GM12891 (cell line): ENCODE measurements at places on chromosomes 1 and 21.

DNA sequence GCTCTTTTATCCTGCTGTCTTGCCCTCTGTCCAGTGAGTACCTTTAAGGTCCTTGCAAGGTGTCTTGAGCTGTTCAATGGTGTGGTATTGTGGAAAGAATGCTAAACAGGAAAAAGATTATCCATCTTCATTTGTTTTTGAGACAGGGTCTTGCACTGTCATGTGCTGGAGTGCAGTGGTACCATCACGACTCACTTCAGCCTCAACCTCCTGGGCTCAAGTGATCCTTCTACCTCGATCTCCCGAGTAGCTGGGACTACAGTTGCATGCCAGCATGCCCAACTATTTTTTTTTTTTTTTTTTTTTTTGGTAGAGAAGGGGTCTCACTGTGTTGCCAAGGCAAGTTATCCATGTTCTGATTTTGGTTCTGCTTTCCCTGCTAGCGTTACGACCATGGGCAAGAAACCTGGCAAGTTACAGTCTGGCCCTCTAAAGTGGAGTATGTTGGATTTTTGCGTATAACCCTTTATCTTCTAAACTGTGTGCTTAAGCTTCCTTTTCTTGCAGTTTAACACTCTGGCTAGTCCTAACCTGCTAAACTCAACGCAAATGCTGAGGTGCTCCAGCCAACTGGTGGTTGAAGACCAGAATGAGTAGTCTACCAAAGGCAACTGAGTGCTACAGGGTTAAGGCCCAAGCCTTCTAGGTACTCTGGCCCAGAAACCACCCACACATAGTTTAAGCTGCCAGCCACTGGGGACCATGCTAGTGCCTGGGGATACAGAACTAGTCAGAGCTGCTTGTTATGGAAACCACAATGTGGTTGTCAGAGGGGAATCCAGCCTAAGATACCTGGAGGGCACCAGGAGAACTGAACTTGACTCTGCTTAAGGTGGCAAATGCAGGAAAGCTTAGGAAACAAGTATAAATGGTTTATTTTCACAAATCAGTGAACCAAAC is 7.9 kb downstream of the RPL11 start:
- DNase-seq = no peak

DNA sequence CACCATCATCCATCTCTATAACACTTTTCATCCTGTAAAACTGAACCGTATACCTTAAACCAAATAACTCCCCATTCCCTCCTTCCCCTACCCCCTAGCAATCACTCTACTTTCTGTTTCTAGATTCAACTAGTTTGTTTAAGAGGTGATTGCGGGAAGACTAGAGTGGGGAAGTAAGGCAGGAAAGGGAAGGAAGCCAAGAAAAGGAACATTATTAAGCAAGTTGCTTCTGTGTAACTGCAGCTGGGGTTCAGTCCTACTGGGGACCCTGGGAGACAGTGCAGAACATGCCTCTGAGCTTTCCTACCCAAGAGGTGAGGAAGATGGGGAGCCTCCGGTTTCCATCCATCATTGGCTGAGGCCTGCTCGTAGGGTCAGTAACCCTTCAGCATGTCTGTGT is 28.9 kb upstream of the H3-3A start:
- DNase-seq = no peak

DNA sequence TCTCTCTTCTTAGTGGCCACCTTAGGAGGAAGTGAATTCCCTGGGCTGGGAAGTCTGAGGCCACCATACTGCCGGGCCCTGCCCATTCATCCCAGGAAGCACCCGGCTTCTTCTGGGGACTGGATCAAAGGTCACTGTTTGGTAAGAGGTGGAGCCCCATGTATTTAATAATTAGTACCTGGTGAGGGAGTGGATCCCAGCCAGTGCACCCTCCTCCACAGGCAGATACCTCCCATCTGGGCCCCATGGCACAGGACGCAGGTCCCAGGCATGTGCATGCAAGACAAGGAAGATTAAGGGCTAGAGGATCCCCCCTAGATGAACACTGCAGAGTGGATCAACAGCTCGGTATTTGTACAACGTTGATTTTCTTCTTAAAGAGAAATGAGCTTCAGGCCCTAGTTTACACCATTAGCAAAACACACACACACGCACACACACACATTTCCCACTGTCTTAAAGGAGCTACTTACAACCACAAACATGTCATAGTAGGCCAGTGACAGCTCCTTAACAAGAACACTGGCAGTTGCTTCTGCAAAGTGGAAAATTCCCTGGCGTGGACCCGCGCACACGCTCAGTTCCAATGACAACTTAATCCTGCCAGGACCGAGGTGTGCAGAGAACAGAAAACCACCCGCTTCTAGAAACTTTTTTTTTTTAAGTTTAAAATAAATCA is 90.7 kb downstream of the MRPL37 start:
- no peak for DNase-seq

DNA sequence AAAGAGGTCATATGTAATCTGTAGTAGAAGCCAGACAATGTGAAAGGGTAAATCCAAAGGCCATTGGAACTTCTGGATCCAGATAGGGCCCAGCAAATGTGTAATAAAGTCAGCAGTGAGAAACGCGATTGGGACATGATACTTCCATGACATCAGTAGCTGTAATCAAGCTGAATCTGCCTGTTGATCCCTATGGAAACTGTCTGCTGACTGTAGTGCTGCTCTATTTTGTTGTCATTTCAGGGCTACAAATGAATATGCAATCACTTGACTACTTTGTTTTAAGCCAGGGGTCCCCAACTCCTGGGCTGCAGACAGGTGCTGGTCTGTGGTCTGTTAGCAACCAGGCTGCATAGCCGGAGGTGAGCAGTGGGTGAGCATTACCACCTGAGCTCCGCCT is 46.0 kb upstream of the RHOU start:
- DNase-seq = no peak

DNA sequence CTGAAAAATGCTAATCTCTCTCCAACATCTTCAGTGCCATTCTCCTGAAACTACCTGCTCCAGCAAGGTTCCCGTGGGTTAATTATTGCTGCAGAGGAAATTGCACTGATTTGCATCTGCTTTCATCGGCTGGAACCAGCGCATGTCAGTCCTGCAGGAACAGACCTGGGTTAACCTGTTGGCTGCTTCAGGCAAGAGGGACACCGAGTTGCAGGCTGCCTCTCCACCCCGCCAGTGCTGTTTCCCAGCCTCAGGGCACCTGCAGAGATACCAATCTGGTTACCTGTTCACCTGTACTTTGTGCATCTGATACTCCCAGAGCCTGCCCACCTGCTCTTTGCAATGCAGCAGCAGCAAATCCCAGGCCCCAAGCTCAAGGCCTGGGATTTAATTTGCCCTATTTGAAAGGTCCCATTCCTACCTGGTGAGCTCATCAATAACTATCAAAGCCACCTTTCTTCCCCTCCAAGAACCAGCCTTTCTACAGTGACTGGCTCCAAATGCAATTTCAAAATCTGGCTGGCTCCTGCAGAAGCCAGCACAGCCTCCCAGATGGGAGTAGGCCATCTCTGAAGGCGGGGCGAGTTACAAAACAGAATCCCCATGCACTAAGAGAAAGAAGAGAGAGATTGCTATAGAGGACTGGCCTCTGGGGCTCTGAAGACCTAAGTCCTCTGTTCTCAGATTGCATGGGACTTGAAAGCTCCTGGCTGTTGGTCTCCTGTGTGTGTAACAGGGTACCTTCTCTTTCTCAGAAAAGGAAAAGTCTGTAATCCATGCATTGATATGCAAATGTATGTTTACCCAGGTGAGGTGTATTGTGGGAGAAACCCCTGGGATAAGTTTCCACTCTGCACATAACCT is 67.8 kb downstream of the TOMM20 start:
- no peak for DNase-seq

- no peak for DNase-seq
Measured at GRCh38 chr1:41741244-41741643, 177.5 kb downstream of the HIVEP3 start.
